ENCODE measurements at places on chromosomes 1 and 21.

DNA sequence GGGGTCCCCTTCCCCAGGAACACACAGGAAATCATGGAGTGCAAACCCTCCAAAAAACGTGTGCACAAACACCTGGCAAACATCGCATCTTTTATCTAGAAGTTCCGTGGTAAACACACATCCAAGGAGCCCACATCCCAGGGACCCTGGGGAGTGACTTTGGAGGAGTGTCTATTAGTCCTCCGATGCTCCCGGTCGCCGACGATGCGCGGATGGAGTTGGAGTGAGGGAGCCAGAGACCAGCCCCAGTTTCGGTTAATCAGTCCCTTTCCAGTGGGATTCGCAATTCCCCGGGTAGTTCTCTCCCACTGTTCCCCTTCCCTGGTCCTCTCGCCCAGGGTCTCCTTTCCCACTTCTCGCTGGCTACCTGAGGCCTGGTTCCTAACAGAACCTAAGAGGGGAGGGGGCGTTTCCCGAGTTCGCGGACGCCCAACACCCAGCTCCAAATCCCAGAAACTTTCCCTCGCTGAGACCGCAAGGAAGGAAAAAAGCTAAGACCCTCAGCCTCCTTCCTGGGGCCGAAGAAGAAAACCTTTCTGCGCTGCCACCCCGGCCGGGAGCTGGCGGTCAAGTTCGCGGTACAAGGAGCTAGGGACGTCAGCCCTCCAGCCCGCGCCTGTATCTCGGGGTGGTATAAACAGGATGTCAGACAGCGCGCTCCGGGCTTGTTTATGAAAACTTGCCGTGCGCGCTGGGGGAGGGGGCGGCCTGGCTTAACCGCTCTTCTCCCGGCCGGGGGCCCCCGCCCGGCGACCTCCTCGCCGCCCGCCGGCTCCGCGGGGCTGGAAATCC lies 787 bp downstream of the JAK1 start:
- DNase-seq, result peak; percentile 51

GRCh38 chr1:97297611-97298010 lies 576.0 kb downstream of the PTBP2 start:
- no peak for DNase-seq

DNA sequence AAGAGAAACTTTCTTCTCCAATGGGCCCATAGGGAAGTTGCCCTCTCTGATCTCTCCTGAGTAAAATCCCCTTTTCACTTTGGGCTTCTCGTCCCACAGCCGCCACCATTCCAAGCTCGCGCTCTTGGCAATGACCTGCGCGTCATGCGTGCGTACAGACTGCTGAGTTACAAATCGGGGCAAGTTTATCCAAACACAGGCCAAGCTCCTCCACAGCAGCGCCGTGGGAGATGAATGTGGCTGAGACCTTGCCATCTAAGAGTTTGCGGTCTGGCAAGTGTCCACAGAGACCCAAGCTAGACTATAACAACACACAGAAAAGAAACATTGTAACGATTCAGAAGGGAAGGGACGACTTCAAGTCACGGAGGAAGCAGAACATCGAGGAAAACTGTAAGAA lies 116.3 kb upstream of the SOD1 start:
- no peak for DNase-seq

GRCh38 chr21:42668298-42668992 lies 15.0 kb downstream of the PDE9A start:
- DNase-seq, result no peak

DNA sequence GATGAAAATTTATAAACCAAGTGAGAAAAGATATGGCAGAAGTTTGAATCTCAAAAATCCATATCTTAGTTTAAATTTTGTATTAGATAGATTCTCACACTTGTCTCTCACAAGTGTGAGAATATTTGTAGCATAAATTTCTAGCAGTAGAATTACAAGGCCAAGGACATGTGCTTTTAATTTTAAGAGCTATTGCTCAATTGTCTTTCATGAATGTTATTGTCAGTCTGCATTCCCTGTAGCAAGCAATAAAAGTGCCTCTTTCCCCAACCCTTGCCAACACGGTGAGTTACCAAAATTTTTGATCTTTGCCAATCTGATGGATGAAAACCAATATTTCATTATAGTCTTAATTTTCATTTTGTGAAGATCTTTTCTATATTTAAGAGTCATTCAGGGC lies 64.0 kb downstream of the CTH start:
- no peak for DNase-seq

Data from stimulated activated CD8-positive, alpha-beta memory T cell treated with anti-CD3 and anti-CD28 coated beads, Interleukin-7, amount 100 ng/mL, for 48 hours (primary cell).